Effector CD4-positive, alpha-beta T cell (primary cell): ENCODE measurements at places on chromosomes 3 and 15.

DNA sequence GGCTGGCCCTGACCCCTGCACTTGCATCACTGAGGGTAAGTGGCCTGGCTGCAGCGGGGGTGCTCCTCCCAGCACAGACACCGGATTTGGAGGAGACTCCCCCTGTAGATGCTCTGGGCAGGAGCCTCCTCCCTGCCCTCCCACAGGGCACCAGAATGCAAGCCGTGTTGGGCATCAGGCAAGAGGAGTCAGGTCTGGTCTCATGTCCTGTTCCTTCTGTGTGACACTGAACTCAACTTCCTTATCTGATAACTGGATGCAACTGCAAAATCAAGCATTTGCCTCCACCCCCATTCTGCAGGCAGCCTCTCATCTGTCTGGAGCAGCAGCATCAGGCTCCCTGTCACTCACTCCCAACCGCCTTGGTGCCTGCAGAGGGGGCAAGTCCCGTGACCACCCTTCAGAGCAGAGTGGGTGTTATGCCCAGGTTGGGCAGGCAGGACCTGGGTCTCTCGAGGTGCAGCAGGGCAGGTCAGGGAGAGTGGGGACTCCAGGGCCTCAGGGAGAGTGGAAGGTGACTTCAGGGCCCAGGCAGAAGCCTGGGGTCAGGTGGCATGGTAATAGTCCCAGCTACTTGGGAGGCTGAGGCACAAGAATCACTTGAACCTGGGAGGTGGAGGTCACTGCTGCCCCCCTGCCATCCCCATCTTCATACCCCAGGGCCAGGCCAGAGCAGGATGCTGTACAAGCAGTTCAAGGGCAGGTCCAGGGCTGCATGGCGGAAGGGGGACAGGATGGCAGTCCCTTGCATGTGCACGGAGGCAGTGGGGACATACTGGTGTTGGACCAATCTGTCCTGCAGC, 10.5 kb upstream of the RPL29 start:
- DNase-seq = no peak

- DNase-seq = no peak
These were observed 26.9 kb upstream of the ATOSA start for GRCh38 chr15:52706091-52706490.

DNA sequence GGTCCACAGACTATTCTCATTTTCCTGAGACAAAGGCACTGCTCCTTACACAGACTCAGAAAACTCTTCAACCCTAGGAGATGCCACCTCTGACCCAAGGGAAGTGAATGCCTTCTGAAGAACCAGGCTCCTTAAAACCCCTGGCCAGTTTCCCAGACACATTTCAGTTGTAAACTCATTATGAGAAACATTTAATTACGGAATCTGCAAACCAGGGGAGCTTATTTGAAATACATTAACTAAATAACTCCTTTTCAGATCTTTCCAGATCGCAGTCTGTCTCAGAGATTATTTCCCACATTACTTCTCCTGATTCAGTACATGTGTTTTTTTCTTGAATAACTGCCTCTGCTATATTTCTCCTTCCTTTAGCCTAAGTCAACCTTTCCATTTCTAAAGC, 17.6 kb downstream of the MYO5A start:
- DNase-seq = no peak

DNA sequence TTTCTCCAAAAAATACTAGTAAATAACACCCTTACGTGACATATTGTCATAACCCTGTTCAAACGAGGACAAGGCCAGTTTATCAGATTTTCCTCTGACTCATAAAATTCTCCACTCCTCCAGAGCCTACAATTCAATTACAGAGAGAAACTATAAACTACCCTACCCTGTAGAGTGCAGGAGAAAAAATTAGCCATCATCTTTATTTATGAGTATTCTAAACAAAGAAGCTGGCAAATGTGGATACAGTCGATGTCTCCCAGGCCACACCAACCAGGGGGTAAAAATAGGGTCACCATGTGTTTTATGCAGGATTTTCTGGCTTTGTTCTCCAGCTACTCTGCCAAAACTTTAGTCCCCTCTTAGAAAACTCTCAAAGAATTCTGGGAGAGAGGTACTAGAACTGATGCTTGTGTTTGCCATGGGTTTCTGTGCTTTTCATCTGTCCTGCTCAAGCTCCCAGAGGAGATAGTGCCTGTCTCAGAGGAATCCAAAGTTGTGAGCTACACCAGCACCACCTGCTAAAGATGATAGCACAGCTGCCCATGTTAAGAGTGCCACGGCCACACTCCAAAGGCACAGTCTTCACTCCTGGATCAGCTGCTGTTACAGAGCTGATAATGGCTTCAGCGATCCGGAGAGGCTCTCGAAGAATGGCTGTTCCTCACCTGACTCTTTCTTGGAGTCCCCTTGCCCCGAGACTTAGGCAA, 150.2 kb downstream of the IMPG2 start:
- DNase-seq = no peak

DNA sequence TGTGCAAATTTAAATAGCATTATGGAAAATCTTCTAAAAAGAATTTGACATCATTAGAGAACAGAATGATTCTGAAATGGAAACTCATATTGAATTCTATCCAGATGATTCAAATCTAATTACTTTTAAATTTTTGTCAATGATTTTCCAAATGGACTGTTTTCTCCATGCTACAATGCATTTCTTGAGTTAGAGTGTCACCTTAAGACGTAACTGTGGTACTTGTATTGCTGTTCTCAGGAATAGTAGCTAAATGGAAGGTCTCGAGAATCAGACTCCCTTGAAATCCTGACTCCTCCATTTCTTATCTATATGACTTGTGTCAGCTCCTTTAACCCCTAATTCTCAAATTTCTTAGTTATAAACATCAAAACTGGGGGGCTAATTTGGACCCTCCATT, 102.3 kb downstream of the P2RY1 start:
- DNase-seq = no peak

- no peak for DNase-seq
These were observed 136.2 kb upstream of the PFN2 start for GRCh38 chr3:150106740-150107428.

- DNase-seq = no peak
These were observed 38.2 kb downstream of the VPS13C start for GRCh38 chr15:62021991-62022600.

DNA sequence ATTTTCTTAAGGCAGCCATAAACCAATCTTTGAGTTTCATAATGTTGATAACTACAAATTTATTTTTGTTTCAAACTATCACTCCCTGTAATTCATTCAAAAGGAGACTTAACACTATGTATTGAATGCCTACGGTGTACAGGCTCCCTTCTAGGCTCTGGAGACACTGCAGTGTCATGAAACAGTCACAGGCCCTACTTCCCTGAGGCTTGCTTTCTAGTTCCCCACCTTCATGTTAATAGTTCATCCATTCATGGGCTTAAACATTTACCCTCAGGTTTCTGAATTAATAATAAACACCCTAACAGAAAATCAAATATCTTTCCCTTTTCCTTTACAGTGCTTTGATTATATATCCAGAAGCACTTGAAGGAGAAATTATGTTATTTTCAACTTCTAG, 168.7 kb downstream of the CHL1 start:
- DNase-seq = no peak

GRCh38 chr3:45056608-45057301, 30.7 kb downstream of the CLEC3B start:
- DNase-seq = no peak

- DNase-seq = no peak
These were observed 22.1 kb downstream of the TMED3 start for GRCh38 chr15:79332824-79333510.

DNA sequence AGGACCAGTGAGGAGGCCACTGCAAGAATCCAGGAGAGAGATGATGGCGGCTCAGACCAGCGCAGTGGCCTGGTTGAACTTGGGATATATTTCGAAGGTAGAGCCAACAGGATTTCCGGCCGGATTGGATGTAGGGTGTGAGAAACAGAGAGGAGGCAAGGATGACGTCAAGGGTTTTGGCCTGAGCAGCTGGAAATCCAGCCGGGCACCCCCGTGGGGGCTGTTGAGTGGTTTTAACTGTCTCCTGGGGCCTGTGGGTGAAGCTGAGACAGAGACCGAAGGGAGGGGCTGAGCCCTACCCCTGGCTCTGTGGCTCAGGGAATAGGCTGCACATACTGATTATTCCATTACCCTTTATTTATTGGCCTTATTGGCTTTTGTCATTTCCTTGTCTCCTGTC, 45.7 kb downstream of the EXOG start:
- DNase-seq = no peak

DNA sequence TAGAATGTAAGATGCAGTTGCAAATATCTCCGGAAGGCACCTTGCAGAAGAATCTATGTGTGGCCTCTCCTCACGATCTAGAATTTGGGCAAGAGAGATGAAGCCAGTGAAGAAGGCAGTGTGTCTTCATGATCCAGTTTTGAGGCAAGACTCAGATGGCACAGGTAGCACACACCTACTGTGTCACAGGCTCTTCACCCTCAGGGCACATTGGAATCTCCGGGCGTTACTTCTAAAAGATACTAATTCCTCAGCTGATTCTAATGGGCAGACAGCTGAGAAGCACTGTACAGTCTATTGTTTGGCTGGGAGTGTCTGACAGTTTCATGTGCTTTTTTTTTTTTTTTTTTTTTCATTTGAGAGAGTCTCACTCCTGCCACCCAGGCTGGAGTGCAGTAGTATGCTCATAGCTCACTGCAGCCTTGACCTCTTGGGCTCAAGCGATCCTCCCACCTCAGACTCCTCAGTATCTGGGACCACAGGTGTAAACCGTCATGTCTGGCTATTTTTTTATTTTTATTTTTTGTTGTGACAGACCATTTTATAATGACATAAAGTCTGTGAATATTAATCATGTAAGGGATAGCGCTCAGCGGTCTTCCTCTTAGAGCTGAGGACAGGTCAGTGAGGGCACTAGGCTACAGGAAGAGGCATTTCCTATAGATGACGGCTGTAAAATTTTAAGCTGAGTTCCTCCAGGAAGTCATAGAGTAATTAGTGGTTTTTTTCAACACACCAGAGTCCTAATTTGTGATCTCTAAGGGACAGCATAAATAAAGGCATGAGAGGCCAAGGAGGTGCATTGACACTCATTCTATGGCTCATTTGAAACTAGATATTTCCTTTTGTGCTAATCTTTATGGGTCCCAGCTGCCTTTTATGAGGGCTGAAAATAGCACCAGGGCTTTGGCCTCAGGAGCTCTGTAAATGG, 4.0 kb downstream of the C3orf52 start:
- DNase-seq = no peak

- DNase-seq = no peak
These were observed 66.9 kb downstream of the TLE3 start for GRCh38 chr15:70030851-70031250.

DNA sequence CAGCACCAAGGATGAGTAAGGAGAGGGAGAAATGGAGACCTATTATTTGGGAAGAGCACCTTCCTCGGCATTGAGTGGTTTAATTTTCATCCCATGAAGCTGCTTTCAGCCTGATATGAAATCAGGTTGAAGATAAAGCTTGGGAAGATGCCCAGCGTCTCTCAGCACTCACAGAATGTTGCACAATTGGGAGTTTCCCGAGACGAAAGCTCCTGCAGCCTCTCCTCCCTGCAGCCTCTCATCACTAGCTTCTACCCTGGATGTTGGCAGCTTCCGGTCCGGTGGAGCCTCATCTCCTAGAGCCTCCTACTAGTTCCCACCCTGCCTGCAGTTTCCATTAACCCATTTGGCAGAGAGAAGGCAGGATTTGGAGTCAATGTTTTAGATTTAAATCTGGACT, 40.3 kb downstream of the EDEM1 start:
- DNase-seq = no peak

- DNase-seq = no peak
These were observed 19.3 kb downstream of the DUOX1 start for GRCh38 chr15:45149060-45149459.

- DNase-seq = no peak
These were observed 253.2 kb upstream of the LRTM1 start for GRCh38 chr3:55180936-55181535.

DNA sequence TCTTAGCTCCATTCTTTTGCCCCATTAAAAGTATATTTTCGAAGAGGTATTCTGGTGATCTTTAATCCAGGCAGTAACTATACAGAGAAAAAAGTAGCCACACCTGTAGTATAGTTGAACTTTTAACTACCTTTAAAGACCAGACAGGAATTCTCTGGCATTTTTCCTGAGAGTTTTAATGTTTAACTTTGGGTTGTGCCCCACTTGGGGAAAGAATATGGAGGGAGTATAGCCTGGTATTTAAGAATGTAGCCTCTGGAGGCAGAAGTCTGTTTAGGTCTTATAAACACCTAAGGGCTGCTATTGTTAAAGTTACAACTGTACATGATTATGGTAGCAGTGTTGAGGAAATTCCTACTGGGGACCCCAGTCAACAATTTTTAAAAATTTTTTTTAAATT, 19.3 kb downstream of the C3orf85 start:
- no peak for DNase-seq

DNA sequence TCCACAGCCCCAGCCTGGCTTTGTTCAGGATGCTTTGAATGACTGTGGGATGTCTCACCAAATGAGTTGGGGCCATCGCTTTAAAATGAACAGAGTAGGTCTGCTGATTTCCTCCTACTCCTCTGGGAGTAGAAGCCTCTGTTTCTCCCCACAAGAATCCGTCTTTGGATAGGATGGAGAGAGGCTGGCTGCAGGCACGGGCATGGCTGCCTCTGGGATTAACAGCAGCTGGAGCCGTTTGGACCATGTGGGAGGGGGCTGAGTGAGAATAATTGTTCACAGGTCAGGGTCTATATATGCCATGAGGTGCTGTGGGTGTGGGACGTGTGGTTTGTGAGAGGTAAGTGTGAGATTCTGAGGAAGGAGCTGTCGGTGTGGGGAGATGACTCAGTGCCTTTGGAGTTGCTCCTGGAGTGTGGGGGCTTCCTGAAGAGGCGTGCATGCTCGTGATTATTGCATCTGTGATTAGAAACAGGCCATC, 48.0 kb upstream of the APEH start:
- DNase-seq = no peak

GRCh38 chr15:101472033-101472432, 17.5 kb downstream of the PCSK6 start:
- no peak for DNase-seq

DNA sequence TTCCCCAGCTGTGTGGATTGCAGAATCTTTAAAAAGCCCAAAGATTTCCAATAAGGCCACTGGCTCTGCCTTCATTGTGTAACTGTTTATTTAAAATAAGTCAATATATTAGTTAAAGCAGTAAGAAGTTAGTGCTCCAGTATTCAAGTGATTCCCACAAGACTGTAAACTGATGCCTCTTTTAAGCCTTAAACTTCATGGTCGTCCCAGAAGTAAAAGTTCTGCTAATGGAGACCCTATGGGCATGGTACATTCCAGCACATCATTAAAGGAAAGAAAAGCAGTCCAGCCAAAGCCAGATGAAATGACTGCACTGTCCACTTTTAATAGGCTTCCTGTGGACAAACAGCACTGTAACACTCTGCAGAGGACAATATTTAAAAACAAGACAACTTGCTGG, 512.6 kb downstream of the MECOM start:
- no peak for DNase-seq
